LHCN-M2 (cell line): ENCODE measurements at places on chromosomes 5 and 9.

GRCh38 chr9:105333076-105333475 is 88.6 kb downstream of the SLC44A1 start:
- DNase-seq = peak; percentile 60

DNA sequence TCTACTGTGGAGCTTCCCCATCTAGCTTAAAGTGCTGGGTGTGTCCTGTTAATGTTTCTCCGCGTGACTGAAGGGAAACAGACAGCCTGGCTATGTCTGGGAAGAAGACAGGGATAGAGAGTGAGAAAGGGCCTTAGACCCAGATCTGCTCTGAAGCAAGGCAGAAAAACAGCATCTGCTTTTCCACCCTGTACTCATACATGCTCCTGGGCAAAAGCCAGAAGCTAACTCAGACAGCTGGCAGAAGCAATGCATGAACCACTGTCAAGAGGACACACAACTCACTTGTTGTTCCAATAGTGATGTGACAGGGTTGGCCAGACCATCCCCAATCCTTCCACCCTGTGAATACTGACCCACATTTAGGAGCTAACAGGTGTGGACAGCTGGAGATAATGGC is 63.3 kb downstream of the DPYSL3 start:
- no peak for DNase-seq

DNA sequence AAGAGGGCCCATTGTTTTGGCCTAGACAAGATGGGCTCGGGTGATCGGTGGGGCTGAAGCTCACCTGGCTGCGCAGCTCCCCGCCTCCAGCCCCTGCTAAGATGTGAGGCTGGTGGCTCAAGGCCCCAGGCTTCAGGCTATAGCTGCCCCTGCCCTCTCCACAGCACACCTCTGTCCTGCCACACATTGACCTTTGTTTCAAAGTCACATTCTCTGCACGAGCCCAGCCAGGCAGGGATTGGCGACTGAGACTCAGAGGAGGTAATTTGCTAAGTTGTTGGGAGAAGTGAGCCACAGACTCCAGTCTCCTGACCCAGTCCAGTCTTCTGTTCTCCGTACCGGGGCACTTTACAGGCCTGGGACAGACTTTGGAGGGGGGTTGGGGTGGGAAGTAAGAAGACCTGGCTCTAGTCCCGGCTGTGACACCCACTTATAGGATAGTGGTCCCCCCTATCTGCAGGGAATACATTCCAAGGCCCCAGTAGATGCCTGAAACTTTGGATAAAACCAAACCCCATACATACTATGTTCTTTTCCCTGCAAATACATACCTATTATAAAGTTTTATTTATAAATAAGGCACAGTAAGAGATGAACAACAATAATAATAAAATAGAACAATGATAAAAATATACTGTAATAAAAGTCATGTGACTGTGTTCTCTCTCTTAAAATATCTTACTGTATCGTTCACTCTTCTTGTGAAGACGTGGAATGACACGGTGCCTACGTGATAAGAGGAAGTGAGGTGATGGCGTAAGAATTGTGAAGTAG is 13.3 kb downstream of the PDGFRB start:
- DNase-seq = no peak

- DNase-seq = no peak
These were observed 280.2 kb upstream of the CLINT1 start for GRCh38 chr5:158139161-158139560.

- no peak for DNase-seq
These were observed 58.8 kb downstream of the GNG10 start for GRCh38 chr9:111720174-111720573.

DNA sequence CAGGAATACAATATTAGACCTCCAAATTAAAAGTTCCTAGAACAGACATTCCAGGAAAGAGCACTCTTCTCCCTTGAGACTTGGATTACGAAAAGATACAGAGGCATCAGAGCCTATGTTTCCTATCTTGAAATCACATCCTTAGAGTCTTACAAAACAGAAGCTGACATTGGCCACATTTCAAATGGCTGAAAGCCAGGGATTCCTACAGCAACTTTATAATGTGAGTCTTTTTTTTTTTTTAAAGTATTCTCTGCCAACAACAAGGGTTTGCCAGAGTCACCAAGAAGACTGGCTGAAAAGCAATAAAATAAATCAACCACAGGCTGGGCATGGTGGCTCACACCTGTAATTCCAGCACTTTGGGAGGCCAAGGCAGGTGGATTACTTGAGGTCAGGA is 63.1 kb downstream of the TRPM6 start:
- DNase-seq = peak; percentile 66

GRCh38 chr5:169943026-169943425 is 37.3 kb downstream of the INSYN2B start:
- DNase-seq = no peak

DNA sequence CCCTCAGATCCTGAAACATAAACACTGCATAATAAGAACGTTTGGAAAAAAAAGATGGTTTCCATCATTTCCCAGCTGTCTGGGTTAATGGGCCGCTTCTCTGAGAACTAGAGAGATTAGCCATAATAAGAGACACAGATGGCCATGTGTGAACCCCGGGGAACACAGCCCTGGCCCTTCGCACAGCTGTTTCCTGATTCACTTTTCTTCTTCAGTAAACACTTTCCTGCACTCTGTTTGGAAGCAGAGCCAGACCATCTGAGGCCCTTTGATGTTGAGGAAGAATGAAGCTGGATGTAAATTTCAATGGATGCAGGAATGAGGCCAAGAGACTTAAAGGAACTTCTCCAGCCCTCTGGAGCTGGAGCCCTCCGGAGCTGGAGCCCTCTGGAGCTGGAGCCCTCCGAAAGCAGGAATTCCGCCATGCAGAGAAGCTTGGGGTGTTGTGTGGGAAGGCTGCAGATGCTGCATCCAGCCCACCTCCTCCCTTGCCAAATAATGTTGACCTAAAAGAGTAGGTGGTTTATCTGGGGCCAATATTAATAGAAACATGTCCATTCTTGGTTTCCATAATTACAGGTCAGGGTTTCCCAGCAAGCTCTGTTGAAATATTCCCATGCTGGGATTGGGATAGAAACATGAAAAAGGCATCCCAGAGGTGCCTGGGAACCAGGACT is 218.9 kb downstream of the NXNL2 start:
- no peak for DNase-seq

DNA sequence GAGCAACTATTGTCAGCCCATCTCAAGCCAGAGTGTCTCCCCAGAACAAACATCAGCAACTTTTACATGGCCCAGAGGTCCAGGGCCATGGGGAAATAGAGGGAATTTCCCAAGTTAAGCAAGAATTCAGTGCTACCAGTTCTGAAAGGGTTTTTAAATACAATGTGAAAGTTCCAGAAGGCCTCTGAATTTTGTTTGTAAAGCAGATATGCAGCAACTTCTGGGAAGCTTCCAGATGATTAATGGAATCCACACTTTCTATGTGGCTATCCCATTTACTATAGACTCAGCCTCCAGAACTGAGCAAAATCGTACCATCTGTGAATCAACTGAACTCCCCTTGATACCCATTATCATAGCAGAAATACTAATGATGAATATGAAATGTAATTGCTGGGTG is 93.8 kb downstream of the FEM1C start:
- no peak for DNase-seq

- DNase-seq = no peak
These were observed 212.0 kb downstream of the SREK1 start for GRCh38 chr5:66356011-66356565.

- DNase-seq = no peak
These were observed 41.5 kb upstream of the GDNF start for GRCh38 chr5:37881359-37881758.
